AG04450 (cell line): ENCODE measurements at places on chromosomes 4 and X.

DNA sequence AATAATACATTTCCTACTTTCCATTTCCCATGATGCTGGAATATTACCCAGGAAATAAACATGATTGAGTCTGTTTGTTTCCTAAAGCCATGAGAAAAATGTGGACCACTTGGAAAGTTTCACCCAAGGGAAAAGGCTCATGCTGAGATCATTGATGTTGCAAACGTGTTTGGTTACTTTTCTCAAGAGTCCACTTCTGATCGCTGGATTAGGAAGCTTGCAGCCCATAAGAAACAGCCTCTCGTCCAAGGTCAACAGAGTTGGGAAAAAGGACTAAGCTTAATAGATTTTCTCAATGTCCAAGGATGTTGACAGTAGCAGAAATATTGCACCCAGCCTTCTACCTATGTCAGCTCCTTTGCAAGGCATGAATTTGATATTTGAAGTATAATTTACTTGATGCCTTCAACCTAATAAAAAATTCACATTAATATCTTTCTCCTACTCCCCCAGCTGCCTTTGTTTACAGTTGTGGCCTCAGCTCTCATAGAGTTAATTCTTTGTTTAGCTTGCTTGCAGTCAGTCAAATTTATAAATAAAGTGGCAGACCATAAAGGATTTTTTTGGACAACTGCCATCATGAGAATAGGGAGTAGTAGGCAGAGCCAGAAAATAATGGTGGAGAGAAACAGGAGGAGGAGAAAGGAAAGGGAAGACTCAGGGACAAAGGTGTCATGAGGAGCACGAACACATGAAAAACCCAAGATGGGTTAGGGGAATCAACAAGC is 65.6 kb upstream of the BLTP1 start:
- DNase-seq: no peak

DNA sequence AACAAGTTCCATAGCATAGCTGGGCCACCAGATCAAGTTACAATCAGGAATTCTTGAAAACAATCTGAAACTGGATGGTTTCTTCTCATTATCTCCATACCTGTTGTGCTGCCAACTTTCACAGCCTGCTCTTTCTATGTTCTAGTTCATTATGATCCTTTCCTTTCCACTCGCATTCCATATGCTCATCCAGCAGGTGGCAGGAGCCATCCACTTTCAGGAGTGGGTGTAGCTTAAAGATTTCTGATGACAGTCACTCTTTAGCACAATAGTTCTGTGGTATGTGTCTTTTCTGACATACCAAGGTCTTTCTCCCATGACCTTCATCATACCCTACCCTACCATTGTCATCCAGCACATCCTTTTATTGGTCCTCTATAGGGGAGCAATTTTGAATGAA is 46.4 kb downstream of the PAGE2 start:
- no peak for DNase-seq

DNA sequence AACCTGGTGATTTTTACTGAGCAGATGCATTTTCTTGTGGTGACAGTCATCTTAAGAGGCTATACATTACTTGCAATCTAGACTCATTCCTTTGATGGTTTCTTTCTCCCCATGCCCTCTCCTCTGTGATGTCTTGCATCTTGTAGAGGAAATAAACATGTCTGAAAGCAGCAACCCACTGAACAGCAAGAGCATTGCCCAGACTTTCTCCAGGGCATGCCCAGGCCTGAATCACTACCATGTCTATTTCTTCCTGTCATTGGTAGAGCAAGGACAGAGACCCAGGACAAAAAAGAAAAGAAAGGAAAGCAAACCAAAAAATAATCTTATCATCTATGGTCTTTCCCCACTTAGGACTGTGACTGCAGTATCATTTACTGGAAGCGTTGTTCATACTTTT is 326.1 kb downstream of the HNRNPD start:
- DNase-seq: no peak

DNA sequence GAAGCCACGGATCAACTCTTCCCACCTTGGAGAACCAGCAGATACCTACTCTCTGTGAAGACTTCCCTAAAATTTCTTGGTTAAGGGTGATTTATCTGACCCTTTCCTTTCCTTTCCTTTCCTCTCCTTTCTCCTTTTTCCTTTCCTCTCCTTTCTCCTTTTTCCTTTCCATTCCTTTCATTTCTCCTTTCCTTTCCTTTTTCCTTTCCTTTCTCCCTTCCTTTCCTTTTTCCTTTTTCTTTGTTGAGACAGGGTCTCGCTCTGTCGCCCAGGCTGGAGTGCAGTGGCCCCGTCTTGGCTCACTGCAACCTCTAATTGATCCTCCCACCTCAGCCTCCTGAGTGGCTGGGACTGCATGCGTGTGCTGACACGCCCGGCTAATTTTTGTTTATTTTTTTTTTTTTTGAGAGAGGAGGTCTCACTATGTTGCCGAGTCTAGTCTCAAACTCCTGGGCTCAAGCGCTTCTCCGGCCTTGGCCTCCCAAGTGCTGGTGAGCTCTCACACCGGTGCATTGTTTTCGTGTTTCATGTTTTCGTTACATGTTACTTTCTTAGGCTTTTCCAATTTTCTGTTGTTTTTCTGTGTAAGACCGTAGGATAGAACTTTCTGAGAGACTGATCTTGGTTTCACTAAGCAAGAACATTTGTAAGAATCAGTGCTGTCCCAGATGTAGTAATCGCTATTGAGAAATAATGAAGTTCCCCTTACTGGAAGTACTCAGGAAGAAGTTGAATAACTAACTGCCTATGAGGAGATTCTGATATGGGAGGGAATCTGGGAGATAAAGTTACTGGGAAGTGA is 2.0 kb downstream of the TMEM165 start:
- DNase-seq: no peak

GRCh38 chr4:21948347-21949072 is at the start of gene KCNIP4:
KCNIP4 (minus strand) TSS chr4:21948772.
- DNase-seq: no peak

DNA sequence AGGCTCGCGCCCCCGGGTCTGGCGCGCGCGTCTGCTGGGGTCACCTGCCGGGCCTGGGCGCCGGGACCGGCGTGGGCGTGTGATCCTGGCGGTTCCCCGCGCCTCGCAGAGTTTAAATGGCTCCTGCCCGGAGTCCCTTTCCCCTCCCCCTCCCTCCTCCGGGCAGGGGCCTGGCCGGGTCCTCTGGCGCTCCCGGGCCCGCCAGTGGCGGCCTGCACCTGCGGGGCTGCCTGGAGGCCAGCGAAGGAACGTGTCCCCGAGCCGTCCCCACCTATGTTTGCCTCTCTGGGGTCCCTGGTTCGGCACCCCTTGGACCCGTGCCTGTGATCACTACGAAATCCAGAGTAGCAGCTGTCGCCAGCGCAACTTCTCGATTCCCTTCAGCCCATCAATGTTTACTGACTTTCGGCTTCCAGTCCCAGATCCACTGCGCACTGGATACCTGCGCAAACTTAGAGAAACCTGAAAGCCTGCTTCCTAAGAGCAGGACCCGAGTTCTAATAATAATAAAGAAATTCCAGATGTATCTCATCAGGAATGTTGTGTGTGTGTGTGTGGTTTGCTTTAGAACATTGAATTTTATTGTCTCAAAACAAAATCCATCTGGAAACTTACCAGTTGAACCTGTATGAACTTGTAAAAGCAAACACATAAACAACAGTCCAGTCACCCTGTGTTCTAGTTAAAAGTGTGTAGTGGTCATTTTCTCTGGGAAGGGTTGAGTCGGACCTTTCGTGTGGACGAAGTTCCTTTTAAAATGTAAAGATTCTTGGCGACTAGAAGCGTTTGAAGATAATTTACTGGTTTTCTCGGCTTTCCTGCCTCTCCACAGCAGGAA is 788 bp downstream of the SHROOM2 start:
- DNase-seq: no peak

DNA sequence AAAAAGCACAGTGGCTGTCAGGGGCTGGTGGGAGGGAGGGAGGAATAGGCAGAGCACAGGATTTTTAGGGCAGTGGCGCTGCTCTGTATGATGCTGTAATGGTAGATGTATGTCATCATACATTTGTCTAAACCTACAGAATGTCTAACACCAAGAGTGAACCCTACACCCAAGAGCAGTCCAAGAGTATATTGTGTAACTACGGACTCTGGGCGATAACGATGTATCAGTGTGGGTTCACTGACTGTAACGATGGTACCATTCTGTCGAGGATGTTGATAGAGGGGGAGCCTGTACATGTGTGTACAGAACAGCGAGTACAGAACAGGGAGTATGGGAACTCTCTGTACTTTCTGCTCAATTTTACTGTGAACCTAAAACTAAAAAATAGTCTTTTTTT is 76.5 kb downstream of the HAUS3 start:
- no peak for DNase-seq

GRCh38 chr4:14877246-14878225 is 124.7 kb upstream of the CPEB2 start:
- no peak for DNase-seq

DNA sequence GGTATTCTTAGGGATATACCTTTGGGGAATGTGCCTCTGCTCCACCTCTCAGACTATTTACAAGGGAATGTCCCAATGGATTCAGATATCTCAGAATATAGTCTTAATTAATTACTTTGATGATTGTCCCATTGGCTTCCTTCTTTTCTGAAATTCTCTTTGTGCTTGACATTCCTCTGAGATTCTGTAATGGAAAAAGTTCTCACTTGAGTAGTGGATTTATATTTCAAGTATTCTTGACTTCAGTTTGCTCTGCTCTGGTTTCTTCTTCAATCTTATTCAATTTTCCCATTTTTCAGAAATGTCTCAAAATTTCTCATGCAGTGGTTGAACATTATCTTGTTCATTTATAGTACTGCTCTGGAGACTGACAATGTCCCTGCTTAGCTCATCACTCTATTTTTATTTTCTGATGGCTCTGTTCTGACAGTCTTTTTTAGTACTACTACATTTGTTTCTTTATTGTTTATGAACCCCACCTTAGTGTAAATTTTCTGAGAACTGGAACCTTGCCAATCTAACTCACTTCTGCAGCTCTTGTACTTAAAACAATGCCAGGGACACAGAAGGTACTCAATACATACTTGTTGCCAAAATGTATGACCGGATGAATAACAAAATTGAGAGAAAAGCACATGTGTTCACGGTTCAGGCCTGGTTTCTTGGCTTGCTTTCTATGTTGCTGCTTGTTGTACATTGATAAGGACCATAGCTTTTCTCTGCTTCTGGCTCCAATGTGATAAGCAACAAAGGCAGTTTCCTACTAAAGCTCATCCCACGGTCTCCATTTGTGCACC is 471.7 kb downstream of the GASK1B start:
- DNase-seq: no peak

- DNase-seq: no peak
Measured at GRCh38 chrX:19720236-19720635, 167.2 kb downstream of the SH3KBP1 start.

DNA sequence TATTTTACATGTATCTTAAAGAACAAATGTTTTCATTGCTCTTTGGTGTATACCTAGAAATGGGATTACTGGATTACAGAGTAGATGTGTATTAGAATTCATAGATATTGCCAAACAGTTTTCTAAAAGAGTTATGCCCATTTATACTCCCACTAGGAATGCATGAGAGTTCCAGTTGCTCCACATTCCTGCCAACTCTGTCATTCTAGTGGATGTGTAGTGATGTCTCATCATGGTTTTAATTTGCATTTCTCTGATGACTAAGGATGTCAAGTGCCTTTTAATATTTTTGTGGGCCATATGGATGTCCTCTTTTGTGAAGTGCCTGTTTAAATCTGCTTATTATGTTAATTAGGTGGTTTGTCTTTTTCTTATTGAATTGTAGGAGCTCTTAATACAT is 65.6 kb upstream of the BMP2K start:
- no peak for DNase-seq

DNA sequence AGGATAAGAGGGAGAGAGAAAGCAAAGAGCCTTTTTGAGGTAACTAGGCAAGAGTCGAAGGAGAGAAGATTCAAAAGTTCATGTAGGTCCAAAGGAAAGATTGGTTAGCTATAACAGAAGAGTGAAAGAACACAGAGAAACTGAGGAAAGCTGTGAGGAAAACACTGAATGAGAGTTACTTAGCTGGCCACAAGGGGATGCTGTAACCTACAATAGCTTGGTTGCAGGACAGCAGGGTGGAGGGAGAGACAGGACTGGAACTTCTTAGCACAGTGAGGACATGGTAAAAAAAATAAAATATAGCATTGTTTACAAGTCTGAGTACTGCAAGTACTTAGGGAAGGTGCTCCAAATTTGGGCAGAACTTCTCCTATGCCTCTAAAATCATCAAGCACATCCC is 48.3 kb downstream of the RAI2 start:
- no peak for DNase-seq

DNA sequence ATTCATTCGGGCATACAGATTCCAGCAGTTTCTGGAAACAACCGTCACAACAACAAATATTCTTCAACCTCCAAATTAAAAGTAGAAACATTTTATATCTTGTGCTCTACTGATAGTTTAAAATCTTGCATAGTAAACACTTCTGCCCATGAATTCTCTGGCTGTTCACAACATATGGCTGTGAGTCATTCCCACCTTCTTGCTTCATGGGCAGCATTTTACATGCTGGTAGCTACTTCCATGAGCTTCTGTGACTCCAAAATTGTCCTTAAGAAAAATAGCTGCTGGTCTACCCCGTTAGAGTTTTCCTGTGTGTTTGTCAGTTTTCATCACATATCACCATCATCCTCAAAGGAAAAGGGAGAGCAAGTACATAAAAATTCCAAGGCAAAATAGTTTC is 22.7 kb downstream of the PNPLA4 start:
- no peak for DNase-seq

GRCh38 chrX:80648023-80648422 is 161.7 kb downstream of the BRWD3 start:
- no peak for DNase-seq

DNA sequence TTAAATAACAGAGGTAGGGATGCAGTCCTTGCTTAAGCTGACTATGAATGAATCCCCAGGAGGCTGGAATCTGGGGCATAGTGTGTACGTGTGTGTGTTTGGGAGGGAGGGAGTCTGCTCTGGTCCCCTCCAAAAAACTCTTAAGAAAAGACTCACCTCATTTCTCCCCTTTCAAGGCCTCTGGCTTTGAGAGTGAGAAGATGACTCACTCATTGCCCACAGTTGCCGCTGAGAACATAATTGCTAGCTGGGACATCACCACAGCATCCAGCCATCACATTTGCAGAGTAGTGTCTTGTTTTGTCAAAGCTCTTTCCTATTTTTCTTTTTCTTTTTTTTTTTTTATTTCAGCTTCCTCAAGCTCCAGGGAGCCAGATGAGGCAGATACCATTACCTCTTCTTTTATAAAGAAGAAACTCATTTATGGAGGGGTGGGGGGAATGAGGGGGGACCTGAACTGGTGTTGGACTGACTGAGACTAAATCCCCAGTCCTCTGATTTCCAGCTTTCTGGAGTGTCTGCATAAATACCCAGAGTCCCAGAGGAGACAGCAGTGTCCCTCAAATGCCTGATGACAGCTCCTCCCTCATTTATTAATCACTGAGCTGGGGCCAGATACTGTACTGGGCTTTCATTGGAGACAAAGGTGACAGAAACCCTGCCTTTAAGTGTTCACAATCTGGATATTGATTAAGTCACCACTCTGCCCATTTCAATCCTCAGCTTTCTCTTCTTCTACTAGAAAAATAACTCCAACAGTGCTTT is 61.9 kb upstream of the LAS1L start:
- DNase-seq: no peak

- no peak for DNase-seq
Measured at GRCh38 chrX:98194036-98194435, 1310.3 kb downstream of the RPA4 start.
